A549 treated with CpdA at 1 μM for 4 hours (cell line): ENCODE measurements at places on chromosomes 3 and 15. TPM values are rescaled to one million over a fixed set of nuclear protein-coding genes. Genes with fewer than 3 reads are reported as not detected.

Gene SNX22
- 0.47 to 1.6 TPM (median 1.2 TPM) in 5 replicates for total RNA-seq

Gene WNT5A
- 0.44 to 0.89 TPM (median 0.74 TPM) in 5 replicates for total RNA-seq

Gene ARPP19
- total RNA-seq = 90.7 to 115 TPM (median 103 TPM) in 5 replicates

Gene BOC
- 6.1 to 7.5 TPM (median 7.0 TPM) in 5 replicates for total RNA-seq

Gene SPCS1
- 138 to 175 TPM (median 157 TPM) in 5 replicates for total RNA-seq

Gene FAIM
- 18.5 to 23.7 TPM (median 21.0 TPM) in 5 replicates for total RNA-seq

Gene ANKDD1A
- 1.5 to 1.9 TPM (median 1.8 TPM) in 5 replicates for total RNA-seq

Gene LDHAL6B
- not detected in 5 replicates for total RNA-seq

Gene TGM5
- total RNA-seq = not detected in 5 replicates

Gene CHRM5
- 0.01 to 0.02 TPM in 2 of 5 replicates, not detected in the others for total RNA-seq

Gene SENP7
- total RNA-seq = 1.7 to 2.5 TPM (median 2.3 TPM) in 5 replicates

Gene PTX3
- total RNA-seq = 0.57 to 1.2 TPM (median 0.90 TPM) in 5 replicates

Gene RASL12
- total RNA-seq = 0.09 to 0.16 TPM (median 0.11 TPM) in 4 of 5 replicates, not detected in the other

Gene SLC12A8
- total RNA-seq = 0.97 to 2.3 TPM (median 1.2 TPM) in 5 replicates

Gene FBXO40
- not detected in 5 replicates for total RNA-seq

Gene PLXND1
- 73.5 to 99.0 TPM (median 81.5 TPM) in 5 replicates for total RNA-seq

Gene DUOXA1
- total RNA-seq = 0.09 to 0.26 TPM (median 0.16 TPM) in 4 of 5 replicates, not detected in the other

Gene BFSP2
- not detected in 5 replicates for total RNA-seq

Gene FSTL1
- 56.5 to 90.5 TPM (median 70.8 TPM) in 5 replicates for total RNA-seq

Gene NCKIPSD
- 8.2 to 10.9 TPM (median 9.0 TPM) in 5 replicates for total RNA-seq

Gene TIGIT
- not detected in 5 replicates for total RNA-seq

Gene UBR1
- total RNA-seq = 3.1 to 5.4 TPM (median 4.3 TPM) in 5 replicates

Gene TMEM43
- 75.1 to 84.0 TPM (median 81.0 TPM) in 5 replicates for total RNA-seq

Gene PAQR5
- 98.3 to 125 TPM (median 117 TPM) in 5 replicates for total RNA-seq

Gene CD86
- not detected in 5 replicates for total RNA-seq

Gene CCR9
- not detected in 5 replicates for total RNA-seq

Gene DNAJB11
- total RNA-seq = 61.3 to 74.1 TPM (median 65.1 TPM) in 5 replicates

Gene FAM162A
- 34.6 to 39.7 TPM (median 36.4 TPM) in 5 replicates for total RNA-seq

Gene NEO1
- total RNA-seq = 29.4 to 35.9 TPM (median 33.3 TPM) in 5 replicates

Gene LINGO1
- 7.0 to 12.4 TPM (median 9.2 TPM) in 5 replicates for total RNA-seq

Gene SLC2A2
- total RNA-seq = not detected in 5 replicates

Gene BNC1
- total RNA-seq = 0.29 to 0.52 TPM (median 0.50 TPM) in 5 replicates

Gene ACVR2B
- 2.2 to 3.2 TPM (median 2.7 TPM) in 5 replicates for total RNA-seq

Gene GOLGA6A
- 0.07 to 0.14 TPM (median 0.11 TPM) in 4 of 5 replicates, not detected in the other for total RNA-seq

Gene TMCO5A
- total RNA-seq = not detected in 5 replicates

Gene SLC6A1
- total RNA-seq = 0.02 TPM in 1 of 5 replicates, not detected in the others

Gene C15orf62
- total RNA-seq = 0.07 to 0.17 TPM (median 0.13 TPM) in 4 of 5 replicates, not detected in the other

Gene PLA2G4E
- total RNA-seq = not detected in 5 replicates

Gene LMCD1
- total RNA-seq = 73.2 to 92.8 TPM (median 76.8 TPM) in 5 replicates

Gene CCDC13
- total RNA-seq = 0.28 to 0.98 TPM (median 0.43 TPM) in 5 replicates

Gene TRH
- not detected in 5 replicates for total RNA-seq

Gene SPESP1
- not detected in 5 replicates for total RNA-seq

Gene FGF7
- not detected in 5 replicates for total RNA-seq

Gene GMPS
- total RNA-seq = 82.2 to 112 TPM (median 84.1 TPM) in 5 replicates
